Right renal cortex interstitium (tissue), 3 donors: ENCODE measurements at places on chromosomes 4 and X. TPM values are rescaled to one million over a fixed set of nuclear protein-coding genes. Genes with fewer than 3 reads are reported as not detected.

The CTAG2 gene
- not detected for polyA plus RNA-seq

The MAMLD1 gene
- 5.2 TPM for polyA plus RNA-seq

DNA sequence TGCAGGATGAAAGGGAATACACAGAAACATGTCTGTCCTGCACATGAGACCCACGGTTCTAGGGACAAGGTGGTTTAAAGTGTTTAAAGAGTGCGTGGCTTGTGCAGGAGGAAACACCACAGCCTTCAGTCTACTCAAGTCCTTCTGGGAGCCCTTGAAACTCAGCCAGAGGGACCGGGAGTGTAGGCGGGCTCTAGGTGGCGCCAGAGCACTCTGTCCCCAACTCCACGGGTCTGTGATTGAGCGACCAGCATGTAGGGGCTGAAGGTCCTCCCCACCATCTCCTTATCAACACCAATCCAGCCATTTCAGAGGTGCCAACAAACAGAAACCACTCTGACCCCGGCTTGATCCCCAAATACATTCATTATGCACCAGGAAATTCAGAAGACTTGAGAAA is 82.0 kb upstream of the CLDN34 start:
- DNase-seq = no peak

- DNase-seq = no peak
Observed at GRCh38 chr4:27128443-27128842, 267.8 kb downstream of the STIM2 start.

DNA sequence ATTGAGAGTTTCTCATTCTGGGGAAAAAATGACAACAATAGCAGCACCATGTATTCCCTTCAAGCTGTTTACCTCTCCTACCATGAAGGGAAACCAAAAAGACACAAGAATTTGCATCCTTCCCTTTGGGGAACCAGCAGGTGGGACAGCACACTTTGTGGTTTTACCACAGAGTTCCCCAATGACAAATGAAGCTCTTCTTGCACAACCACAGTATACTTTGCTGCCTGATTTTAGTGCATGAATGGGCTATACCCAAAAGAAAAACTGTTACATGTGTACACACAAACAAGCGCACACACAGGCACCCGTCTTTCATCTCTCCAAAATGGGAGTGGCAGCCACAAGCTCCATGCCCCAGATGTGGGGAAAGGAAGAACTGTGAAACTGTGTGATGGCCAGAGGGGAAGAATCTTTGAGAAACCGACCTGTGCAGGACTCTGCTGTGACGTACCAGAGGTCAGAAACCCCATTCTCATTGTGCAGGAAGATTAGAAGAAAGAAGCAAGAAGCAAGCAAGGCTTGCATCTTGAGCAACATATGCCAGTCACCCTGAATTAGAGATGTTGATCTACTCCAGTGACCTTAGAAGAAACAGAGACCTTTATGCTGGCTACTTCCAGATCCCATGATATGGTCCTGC is 2.7 kb upstream of the MAML3 start:
- no peak for DNase-seq

DNA sequence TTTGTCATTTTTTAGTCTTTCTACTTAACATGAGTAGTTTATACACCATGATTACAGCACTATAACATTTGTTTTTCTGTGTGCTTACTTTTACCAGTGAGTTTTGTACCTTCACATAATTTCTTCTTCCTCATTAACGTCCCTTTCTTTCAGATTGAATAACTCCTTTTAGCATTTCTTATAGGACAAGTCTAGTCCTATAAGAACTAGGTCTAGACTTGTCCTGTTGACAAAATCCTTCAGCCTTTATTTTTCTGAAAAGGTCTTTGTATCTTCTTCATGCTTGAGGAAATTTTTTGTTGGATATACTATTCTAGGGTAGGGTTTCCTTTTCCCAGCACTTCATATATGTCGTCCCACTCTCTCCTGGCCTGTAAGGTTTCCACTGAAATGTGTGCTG is 253.3 kb upstream of the ARHGAP24 start:
- no peak for DNase-seq

The ATP8A1 gene
- 31.9 TPM for polyA plus RNA-seq

- no peak for DNase-seq
Observed at GRCh38 chrX:45515262-45516215, 314.9 kb upstream of the DIPK2B start.

- no peak for DNase-seq
Observed at GRCh38 chr4:142598132-142598531, 248.0 kb downstream of the INPP4B start.

DNA sequence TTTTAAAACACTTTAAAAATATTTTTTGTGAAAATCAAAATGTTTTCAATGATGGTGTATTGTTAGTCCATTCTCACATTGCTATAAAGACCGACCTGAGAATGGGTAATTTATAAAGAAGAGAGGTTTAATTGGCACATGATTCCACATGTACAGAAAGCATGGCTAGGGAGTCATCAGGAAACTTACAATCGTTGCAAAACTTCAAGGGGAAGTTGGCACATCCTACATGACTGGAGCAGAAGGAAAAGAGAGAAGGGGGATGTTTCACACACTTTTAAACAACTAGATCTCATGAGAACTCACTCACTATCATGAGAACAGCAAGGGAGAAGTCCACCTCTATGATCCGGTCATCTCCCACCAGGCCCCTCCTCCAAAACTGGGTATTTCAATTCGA is 110.7 kb downstream of the TMEM47 start:
- no peak for DNase-seq

The GNL3L gene
- 14.2 TPM for polyA plus RNA-seq

- no peak for DNase-seq
Observed at GRCh38 chr4:56552273-56552672, 46.7 kb downstream of the ARL9 start.

DNA sequence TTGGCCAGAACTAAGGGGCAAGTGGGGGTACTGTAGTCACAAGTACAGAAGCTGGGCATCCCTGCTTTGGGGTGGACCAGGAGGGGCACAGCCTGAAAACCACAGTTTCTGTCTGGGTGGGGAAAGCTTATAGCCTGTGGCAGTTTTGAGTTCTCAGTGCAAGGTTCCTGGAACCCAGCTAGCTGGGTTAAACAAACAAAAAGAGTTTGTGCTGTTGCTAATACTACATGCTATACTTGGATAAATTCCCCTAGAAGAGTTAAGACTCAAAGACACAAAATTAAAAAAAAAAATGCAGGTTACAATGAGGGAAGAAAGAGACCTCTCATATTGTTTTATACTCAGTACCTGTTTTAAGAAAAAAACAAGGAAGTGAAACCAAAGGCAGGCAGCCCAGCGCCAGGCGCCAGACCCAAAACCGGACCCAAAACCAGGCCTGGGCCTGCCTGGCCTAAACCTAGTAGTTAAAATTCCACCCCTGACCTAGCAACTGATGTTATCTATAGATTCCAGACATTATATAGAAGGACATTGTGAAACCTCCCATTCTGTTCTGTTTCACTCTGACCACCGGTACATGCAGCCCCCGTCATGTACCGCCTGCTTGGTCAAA is 50.8 kb downstream of the SLC2A9 start:
- no peak for DNase-seq

GRCh38 chr4:16827045-16827444 is 71.4 kb downstream of the LDB2 start:
- no peak for DNase-seq

The OTC gene
- not detected for polyA plus RNA-seq

GRCh38 chr4:19857380-19857779 is 394.3 kb upstream of the SLIT2 start:
- DNase-seq = no peak

GRCh38 chr4:168309781-168310180 is 8.8 kb downstream of the DDX60 start:
- DNase-seq = no peak

DNA sequence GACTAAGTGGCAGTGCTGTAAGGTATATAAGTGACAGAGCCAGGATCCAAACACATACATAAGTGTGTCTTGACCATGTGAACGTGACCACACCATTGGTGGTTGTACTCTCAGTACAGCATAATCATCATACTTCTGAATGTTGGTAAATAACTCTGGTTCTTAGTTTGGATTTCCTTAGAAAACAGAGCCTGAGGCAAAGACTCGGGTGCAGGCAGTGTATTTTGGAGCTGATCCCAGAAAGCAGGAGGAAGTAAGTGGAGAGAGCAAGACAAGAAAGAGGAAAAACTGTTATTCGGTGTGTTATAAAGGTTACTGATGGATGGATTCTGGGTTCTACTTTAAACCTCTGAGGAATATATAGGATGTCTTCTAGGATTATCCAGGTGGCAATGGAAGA is 127.9 kb downstream of the SLC39A8 start:
- DNase-seq = no peak

The SORBS2 gene
- polyA plus RNA-seq = 71.9 TPM

The FRMD7 gene
- 1.7 TPM for polyA plus RNA-seq

DNA sequence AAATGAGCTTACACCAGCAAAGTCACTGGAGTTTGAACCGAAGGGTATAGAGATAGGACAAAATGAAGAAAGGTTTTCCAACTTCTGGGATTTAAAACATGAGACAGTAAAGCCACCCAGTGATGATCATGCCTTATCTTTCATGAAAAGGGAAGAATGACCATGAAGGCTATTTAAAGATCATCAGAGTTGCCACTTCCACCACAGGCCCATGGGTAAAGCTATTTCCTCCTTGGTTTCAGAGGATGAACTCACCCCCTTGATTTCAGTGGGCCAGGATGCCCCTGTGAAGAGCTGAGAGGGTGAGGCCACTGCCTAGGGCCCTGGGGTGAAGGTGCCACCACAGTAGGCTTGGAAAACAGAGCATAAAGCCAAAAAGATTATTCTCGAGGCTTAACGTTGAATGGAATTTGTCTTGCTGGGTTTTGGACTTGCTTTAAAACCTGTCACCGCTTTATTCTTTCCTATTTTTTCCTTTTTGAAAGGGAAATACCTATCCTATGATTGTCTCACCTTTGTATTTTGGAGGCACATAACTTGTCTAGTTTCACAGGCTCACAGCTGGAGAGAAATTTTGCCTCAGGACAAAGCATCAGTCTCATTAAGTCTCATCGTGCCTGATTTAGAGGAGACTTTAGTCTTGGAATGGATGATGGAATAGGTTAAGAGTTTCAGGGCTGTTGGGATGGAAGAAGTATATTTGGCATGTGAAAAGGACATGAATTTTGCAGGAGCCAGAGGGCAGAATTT is 254.0 kb downstream of the SNCA start:
- no peak for DNase-seq

The CLOCK gene
- polyA plus RNA-seq = 20.8 TPM

DNA sequence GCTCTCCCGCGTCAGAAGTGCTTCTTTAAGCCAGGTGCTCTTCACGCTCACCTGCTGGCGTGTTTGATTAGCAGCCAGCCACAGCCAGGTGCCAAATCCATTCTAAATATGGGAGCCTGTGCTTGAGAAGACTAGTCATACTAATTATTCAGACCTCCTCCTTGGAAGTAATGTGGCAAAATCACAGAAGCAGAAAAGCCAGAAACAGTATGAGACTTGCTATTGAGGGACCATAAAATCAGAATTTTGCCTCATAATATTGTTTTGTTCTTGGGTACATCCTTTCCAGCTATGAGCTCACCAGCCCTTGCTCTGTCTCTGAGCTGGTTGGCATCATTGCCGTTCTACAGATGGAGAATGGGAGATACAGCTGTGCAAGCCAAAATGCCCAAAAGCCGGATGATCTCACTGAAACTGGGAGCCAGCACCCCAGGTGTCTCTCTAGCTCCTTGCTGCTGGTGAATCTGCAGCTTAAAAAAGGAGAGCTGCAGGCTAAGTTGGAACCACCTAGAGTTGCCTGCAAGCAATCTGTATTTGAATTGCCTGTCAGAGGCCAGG is 205.4 kb downstream of the SHROOM3 start:
- no peak for DNase-seq

- DNase-seq = no peak
Observed at GRCh38 chr4:30720021-30720660, at the start of gene PCDH7. PCDH7 (plus strand) TSS chr4:30720369; CDS start chr4:30721423, 1,054 bp downstream.

DNA sequence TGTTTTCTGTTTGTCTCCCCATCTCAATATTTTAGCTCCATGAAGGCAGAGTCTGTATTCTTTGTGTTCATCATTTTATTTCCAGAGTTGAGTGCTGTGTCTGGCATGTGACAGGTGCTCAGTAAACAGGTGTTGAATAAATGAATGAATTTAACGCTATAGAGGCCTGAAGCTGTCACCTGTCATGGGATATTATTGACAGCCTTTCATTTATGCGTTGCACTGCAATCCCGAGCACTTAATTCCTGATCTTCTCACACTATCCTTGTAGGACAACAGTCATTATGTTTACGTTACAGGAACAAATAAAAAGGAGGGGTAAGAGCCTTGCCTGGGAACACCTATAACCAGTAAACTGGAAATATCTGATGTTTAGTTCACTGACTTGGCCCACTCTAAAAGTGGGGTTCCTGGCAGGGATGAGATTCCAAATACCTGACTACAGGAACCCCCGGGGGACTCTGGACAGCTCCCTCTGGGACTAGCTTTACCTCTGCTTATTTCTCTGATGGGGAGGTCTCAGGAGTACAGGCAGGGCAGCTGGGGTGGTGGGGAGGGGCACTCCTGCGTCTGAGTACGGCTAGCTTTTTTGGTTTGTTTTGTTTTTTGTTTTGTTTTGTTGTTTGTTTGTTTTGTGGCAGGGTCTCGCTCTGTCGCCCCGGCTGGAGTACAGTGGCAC is 36.6 kb downstream of the SEL1L3 start:
- no peak for DNase-seq

- DNase-seq = no peak
Observed at GRCh38 chr4:26362745-26363439, 42.1 kb downstream of the RBPJ start.

- no peak for DNase-seq
Observed at GRCh38 chr4:1593881-1594345, 90.2 kb downstream of the FAM53A start.

GRCh38 chr4:16351161-16351560 is 124.9 kb upstream of the TAPT1 start:
- DNase-seq = no peak

- no peak for DNase-seq
Observed at GRCh38 chr4:150237110-150237872, 159.0 kb downstream of the DCLK2 start.

GRCh38 chrX:152901816-152902501 is 4.1 kb downstream of the ZNF185 start:
- DNase-seq = no peak

DNA sequence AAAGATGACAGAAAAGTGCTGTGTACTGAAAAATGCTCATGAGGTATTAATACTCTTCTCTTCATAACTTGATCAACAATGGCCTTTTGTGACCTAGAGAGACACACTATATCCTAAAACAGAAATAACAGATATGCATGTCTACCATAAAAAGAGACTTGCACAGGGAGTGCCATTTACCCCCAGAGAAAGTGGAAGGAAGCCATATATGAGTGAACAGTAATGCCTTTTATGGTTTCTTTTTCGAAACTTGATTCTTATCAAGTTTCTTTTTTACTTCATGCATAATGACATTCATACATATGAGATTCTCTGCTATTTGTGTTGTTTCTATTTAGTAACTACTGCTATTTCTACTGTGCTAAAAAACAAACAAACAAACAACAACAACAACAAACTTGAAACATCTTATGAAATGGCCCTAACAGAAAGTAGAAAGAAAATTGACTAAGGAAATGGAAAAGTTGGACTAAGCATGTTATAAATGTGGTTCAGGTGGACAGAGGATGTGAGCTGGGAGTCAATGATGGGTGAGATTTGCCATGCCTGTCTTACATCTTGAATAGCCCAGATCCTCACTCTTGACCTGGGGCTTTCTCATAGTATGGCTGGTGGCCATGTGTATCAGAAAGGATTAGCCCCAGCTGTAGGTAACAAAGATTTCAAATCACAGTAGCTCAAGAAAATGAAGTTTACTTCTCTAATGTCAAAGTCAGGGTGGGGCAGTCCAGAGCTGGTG is 43.8 kb downstream of the GEMIN8 start:
- DNase-seq = no peak

- no peak for DNase-seq
Observed at GRCh38 chr4:81839347-81840042, 367.8 kb upstream of the RASGEF1B start.
